ENCODE measurements at places on chromosomes 11 and 22.
A peak's percentile ranks its signal among the peaks of the same experiment; 100 is the strongest.

GRCh38 chr11:115590254-115590653 is 86.0 kb upstream of the CADM1 start:
- peak; percentile 83 for DNase-seq

GRCh38 chr22:36277482-36278291 is 24.8 kb downstream of the APOL1 start:
- DNase-seq: peak; percentile 46

GRCh38 chr11:33698921-33699320 is 1.7 kb downstream of the C11orf91 start:
- no peak for DNase-seq

DNA sequence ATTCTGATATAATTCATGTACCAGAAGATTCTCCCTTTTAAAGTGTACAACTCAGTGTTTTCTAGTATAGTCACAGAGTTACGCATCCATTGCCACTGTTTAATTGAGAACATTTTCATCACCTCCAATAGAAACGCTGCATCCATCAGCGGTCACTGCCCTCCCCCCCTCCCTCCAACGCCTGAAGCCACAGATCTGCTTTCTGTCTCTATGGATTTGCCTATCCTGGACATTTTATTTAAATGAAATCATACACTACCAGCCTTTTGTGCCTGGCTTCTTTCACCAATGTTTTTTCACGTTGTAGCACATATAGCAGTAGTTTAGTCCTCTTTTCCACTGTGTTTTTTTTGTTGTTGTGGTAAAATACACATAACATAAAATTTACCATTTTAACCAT is 22.8 kb downstream of the TCP11L1 start:
- no peak for DNase-seq

DNA sequence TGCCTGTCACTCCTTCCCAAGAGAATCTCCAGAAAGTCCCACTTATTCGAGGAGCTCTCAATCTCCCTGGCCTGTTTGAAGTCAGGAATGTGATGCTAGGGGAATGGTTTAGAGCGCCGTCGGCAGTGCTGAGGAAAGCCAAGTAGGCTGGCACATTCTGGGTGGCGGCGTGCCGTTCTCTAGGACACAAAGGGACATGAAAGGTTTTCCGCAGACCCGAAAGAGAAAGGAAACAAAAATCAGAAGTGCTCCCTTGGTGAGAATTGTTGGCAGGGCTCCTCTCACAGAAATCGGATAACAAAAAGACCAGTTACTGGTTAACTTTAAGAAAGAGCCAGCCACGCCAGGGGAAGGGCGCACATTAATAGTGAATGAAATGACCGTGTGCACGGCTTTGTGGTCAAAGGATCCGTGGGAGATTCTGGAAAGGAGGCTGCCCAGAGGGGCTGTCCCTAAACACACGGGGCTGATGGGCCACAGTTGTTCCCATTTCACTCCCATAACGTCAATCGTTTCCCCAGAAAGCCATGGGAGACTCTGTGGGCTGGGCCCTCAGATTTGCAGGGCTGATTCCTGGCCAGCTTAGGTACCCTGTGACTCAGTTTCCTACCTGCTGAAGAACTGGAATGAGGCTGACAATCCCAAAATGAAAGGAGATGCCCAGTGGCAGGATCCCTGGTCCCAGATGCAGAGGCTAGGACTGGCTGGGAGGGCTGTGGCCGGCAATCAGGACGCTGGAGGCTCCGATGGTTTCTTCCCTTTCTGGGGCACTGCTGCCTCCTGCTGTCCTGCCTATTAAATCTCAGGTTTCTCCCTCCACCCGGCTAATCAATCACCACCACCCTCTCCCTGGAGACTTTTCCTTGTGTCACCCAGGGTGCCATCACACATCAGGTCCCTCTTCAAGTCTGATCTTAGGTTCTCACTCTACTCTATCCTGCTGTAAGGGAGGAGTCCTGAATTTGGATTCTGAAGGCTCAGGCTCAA is 82.3 kb downstream of the RCN1 start:
- peak; percentile 65 for DNase-seq

- no peak for DNase-seq
These were observed 2.1 kb downstream of the PNPLA3 start for GRCh38 chr22:43925433-43926348.

- DNase-seq: no peak
These were observed 36.4 kb upstream of the TH start for GRCh38 chr11:2207773-2208621.

DNA sequence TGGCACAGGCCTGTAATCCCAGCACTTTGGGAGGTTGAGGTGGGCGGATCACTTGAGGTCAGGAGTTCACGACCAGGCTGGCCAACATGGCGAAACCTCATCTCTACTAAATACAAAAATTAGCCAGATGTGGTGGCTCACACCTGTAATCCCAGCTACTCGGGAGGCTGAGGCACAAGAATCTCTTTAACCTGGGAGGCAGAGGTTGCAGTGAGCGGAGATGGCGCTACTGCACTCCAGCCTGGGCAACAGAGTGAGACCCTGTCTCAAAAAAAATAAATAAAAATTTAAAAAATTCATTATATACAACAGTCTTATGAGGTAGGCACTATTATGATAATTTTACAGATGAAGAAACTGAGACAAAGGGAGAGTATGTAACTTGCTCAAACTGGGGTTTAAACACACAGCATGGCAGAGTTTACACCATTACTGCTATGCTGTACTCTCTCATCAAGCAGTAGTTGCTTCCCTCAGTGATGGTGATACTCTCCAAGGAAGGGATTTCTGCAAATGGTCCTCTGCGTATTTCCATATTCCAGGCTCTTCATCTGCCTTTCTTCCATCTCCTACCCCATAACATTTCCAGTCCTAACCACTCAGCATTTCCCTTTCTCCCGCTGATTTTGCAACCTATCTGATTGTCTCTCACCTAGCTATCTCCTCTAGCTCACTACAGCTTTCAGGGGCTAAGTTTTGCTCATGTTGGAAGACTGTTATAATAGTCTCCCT is 95.3 kb downstream of the CCDC83 start:
- no peak for DNase-seq

- no peak for DNase-seq
These were observed 211.1 kb downstream of the BRD1 start for GRCh38 chr22:49616356-49617231.

DNA sequence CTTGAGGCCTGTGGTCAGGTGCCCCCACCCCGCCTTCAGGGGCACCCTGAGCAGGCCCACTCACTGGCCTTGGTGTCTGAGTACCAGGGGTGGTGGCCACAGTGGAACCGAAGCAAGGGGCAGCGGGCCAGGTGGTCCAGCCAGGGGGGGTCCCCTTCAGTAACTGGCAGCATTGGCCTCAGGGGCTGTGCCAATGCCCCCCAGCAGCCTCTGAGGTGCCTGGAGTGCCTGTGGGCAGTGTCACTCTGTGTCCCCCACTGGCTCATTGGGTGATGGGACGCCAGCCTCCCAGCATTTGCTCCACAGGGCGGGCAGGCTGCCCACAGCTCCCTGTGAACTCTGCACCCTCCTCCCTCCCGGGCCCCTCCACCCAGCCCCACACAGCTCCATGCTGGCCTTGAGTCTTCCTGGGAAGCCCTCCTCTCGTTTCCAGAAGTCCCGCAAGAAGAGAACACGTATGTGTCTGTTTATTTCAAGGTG is 29.5 kb upstream of the CARS1 start:
- no peak for DNase-seq

DNA sequence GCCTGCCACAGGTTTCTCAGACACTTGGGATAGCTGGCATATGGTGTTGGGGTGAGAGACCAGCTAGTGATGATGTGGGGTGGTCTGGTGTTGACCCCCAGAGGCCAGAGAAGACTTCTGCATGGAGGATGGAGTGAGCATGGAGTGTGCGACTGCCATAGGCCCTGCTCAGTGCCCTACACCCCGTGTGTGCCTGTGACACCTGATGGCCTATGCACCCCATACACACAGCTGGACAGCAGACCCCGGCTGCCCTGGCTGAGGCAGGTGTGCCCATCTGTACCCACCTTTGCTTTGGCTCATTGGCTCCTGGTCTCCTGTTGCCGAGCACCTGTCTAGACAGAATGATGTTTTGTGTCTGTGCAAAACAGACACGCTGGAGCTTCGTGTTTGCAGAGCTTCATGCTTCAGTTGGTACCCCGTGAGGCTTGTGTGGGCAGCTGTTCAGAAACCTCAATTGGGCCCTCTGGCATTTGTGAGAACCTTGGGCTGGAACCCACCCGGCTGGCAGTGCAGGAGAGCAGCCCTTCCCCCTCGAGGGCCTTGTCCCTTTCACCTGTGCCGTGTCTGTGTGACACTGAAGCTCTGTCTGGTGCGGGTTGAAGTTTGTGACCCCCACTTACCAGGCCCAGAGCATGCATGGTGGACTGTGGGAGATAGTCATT is 27.6 kb downstream of the BCR start:
- DNase-seq: no peak

GRCh38 chr11:77090373-77091111 is 12.1 kb upstream of the OMP start:
- DNase-seq: no peak

GRCh38 chr11:10072841-10073240 is 221.2 kb downstream of the SBF2 start:
- DNase-seq: no peak

- DNase-seq: no peak
These were observed 107.3 kb downstream of the XKR3 start for GRCh38 chr22:16717699-16718558.

DNA sequence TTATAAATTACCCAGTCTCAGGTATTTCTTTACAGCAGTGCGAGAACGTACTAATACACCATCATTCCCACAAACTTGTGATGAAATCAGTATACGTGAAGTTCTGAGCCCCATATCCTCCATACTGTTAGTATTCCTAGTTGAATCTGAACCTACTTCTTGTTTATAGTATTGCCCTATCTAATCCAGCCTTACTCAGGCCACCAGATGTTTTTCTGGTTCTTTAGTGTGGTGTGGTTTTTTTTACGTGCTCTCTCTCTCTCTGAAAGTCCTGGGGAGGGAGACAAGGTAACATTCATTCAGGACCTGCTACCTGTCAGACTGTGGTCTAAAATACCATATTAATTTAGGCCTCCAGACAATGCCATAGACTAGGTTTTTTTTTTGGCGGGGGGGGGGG is 47.6 kb upstream of the TEAD1 start:
- DNase-seq: no peak

- DNase-seq: no peak
These were observed 14.8 kb downstream of the CD3E start for GRCh38 chr11:118319337-118319707.

GRCh38 chr22:43118953-43119458 is 8.5 kb downstream of the BIK start:
- no peak for DNase-seq

GRCh38 chr11:15859411-15859810 is 496.9 kb downstream of the SOX6 start:
- no peak for DNase-seq

GRCh38 chr22:47858773-47859306 is 1096.4 kb downstream of the TBC1D22A start:
- no peak for DNase-seq

DNA sequence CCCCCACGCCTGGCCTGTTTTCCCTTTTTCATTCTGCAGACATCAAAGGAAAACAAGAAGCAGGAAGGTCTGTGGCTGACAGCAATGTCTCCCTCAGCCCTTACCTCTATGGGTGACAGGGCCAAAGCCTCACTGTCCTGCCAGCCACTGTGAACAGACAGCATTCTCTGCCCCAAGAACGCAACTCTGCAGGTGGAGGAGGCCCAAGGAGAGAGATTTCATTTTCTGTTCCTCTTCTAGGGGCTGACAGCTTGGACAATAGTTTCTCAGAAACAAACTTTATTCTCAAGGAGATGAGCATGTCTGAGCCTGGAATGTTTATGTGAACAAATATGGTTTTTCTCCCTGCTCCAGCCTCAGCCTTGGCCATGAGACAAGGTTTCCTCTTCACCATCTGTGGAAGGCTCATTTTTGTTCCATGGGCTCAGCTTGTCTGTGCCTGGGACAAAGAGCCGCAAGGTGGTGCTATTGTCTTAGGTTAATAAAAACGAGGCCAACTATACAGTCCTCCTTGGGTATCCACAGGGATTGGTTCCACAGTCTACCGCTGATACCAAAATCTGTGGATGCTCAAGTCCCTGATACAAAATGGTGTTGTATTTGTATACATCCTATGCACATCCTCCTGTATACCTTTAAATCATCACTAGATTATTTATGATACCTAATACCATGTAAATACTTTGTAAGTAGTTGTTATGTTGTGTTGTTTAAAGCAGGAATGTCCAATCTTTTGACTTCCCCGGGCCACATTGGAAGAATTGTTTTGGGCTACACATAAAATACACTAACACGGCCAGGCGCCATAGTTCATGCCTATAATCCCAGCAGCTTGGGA is 5.8 kb downstream of the PIWIL3 start:
- peak; percentile 66 for DNase-seq

- no peak for DNase-seq
These were observed 13.4 kb downstream of the DRD4 start for GRCh38 chr11:650482-650881.

DNA sequence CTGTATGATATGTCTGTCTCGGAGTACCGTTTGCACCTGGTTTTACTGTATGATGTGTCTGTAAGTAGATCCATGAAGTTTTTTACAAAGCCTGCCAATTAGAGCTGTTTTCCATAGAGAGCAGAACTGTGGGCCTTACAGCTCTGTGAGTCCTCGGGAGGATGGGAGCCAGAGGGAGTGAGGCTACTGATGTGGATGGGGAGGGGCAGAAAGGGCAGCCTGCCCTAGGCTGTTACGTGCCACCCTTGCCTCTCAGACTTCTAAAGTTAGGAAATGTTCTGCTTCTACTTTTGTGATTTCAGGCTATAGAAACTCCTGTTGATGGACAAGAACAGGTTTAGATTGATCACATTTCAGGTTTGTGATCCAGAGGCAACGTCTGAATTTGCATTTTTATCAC is 105.2 kb downstream of the PPP6R3 start:
- DNase-seq: no peak

- DNase-seq: no peak
These were observed 13.5 kb downstream of the SREBF2 start for GRCh38 chr22:41846268-41846987.
